NCI-H2081 (cell line): ENCODE measurements at places on chromosomes 5 and 9.

DNA sequence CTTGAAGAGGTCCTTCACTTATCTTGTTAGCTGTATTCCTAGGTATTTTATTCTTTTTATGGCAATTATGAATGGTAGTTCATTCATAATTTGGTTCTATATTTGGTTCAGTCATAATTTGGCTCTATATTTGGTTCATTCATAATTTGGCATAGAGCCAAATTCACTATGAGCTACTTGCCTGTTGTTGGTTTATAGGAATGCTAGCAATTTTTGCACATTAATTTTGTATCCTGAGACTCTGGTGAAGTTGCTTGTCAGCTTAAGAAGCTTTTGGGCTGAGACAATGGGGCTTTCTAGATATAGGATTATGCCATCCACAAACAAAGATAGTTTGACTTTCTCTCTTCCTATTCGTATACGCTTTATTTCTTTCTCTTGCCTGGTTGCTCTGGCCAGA is 142.2 kb downstream of the PLCXD3 start:
- no peak for DNase-seq

DNA sequence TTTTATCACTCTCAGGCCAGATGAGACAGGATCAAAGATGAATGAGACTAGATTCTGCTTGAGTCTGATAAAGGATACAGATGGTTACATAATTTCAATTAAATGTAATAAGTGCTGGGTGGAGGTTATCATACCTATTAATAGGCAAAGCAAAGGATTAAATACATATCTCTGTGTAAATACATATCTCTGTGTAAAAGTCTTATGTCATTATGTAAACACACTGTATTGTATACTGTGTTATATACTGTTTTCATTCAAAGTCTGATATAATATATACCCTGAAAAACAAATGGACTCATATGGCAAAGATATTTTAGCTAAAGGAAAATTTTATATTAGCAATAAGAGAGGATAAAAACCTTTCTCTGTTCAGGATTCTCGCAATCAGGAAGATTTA is 605.8 kb upstream of the PTGER4 start:
- DNase-seq = no peak

DNA sequence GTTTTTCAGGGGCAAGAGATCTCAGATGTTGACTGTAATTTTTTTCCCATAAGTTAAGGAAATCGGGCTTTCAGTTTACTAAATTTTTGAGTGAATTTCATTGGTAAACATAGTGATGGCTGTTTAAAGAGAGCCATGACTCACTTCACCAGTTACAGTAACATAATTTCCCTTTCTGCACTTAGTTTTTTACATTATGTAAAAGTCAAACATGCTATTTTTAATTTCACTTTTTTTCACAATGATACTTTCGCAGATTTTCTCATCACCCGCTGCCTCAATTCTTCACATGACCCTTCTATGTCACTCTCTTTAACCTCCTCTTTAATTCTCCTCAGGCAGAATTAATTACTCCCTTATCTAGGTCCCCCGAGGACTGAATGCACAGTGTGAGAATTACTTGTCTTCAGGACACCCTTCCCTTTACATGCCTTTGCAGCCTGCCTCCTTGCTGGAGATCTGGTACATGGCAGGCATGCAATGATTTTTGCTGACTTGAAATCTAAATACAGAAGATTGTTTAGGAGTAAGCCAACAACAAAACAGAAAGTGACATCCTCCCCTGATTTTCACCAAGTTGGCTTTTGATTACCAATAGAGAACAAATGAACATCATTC is 217.5 kb upstream of the S1PR3 start:
- DNase-seq = no peak

- DNase-seq = no peak
These were observed 29.1 kb downstream of the MTX3 start for GRCh38 chr5:79961716-79962574.

- DNase-seq = no peak
These were observed 17.3 kb downstream of the CENPH start for GRCh38 chr5:69206528-69207190.

- DNase-seq = peak; percentile 42
These were observed 17.4 kb downstream of the HAUS6 start for GRCh38 chr9:19085295-19085694.

- DNase-seq = no peak
These were observed 25.7 kb upstream of the FBXL7 start for GRCh38 chr5:15474143-15474719.

DNA sequence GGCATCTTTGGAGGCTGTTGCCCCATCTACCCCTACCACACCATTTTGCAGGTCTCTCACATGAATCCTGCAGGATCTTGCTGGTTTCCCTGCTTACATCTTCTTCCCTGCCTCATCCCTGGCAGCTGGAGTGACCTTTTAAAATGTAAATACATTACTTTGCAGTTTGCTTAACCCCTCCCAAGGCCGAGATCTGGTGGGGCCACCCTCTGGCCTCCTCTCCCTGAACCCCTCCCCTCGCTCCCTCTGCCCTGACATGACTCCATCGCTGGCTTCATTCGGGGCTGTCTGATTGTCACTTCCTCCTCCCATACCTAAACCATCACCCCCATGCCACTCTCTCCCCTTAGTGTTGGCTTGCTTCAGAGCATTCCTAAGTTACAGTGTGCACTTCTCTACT is 12.6 kb upstream of the PALM2AKAP2 start:
- DNase-seq = no peak
